ENCODE measurements at places on chromosomes 2 and 18.

DNA sequence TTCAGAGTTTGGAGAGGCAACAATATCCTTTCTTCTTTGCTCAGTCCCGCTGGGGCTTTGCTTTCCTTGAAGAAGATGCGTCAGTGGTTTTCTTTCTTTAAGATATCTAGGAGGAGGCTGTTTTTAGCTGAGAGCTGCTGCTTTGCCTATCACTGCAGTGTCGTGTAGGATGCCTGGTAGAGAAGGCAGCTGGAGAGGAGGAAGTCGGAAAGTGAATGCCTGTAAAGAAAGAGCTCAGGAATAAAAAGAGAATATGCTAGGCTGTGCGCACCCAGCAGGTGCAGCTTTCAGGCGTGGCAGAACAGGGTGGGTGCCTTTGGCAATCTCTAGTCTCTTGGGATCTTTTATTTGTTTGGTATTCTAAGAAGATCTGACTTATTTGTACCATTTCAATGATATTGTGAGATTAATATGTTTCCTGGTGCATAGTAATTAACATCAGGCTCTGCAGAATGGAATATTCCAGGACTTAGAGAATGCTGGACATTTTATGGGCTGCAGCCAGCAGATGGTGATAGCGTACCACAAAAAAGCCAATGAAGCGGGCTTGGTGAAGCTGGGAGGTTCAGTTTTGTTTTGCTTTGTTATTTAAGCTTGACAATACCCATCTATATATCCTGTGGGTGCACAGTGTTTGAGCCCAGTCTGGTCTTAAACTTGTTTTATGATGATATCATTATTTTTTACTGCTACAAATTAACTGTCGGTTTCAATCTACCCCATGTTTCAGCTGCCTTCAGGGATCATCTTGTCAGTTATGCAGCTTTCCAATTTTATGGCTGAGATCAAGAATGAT, 34.9 kb downstream of the CAVIN2 start:
- peak; percentile 75 for DNase-seq

GRCh38 chr2:130391872-130392670, 36.2 kb downstream of the PTPN18 start:
- peak; percentile 47 for DNase-seq

DNA sequence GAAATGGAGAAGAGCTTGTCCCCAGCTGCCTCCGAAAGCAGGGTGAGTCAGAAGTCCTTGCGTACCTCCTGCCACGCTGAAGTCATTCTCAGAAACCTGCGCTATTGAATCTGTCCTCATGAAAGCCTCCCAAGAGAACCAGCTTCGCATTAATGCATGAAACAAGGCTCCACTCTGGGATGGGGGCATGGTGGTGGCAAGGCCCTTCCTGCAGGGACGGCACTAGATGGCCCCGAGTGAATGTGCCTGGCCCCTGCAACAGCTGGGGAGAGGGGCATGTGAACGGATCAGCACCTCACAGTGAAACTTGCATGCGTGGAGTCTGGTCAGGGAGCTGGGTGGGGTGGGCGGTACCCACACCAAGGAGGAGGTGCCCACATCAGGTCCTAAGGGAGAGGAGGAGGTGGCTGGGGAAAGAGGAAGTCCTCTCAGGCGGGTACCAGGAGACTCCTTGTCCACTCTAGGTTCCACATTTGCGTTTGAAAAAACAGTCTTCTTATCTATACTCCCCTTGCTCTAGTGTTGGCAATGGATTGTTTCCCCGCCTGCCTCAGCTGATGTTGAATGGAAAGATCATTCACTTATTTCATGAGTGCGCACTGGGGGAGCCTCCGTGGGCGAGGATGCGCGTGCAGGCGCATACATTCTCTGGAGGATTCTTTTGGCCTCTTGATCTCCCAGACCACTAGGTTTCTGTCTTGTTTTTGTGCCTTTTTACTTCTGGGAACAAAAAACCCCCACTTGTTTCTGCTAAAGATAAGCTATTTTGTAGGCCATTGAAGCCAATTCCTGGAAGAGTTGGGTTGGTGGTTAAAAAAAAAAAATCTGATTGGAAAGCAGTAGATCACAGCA, 104.7 kb downstream of the KLHL29 start:
- DNase-seq: no peak

- no peak for DNase-seq
Observed at GRCh38 chr2:64594226-64594989, 59.3 kb downstream of the SERTAD2 start.

GRCh38 chr2:20677301-20678085, 10.5 kb downstream of the GDF7 start:
- no peak for DNase-seq

- DNase-seq: no peak
Observed at GRCh38 chr2:201777043-201777442, 3.7 kb downstream of the ALS2 start.

Data from lung microvascular endothelial cell (primary cell).